Fibroblast of skin of back (primary cell): ENCODE measurements at places on chromosomes 3 and 15.

- no peak for DNase-seq
Observed at GRCh38 chr3:71132995-71133730, 450.4 kb downstream of the FOXP1 start.

DNA sequence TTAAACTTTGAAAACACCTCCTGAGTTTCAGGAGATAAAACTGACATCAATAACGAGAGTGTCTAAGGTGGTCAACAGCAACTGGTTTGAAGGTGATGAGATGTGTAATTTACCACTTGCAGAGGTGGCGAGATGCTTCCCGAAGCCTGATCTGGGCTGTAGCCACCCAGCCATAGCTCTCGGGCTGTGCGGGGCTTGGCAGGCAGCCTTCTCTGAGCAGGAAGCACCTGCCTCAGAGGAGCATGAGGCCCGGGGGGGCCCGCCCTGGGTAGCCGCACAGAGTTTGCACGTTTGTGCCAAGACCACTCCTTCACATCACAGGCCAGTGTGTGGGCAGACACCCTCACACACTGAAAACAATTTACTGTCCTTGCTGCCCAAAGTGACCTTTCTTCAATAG lies 220.3 kb downstream of the CACNA2D3 start:
- no peak for DNase-seq

DNA sequence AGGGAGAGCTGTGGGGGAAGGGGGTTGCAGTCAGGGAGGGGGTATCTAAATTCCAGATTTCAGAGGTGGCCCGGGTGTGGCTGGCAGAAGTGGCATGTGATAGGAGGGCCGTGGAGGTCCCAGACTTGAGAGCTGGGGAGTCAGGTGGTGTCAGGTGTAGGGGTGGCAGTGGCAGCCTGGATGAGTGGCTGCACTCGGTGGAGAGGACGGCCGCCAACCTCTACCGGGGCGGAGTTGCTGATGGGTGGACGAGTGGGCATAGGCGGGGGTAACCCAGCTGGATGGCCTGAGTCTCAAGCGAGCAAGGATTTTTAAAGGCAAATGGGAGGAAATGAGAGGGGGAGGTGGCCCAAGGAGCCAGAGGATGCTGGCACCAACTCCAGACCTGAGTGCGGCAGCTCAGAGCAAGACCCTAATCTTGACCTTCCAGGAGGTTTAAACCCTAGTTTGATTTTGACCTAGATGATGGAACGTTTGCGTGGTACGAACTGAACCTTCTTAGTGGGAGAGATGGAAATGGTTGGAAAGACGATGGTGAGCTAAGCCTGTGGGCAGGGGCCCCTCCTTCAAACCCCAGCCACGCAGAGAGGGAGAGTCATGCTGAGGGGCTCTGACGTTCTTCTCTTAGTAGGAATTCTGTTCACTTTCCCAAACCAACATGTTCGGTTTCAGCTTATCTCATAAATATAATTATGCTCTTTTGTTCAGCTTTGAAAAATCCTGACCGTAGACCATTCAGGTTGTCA lies 8.0 kb downstream of the TRAK1 start:
- no peak for DNase-seq

DNA sequence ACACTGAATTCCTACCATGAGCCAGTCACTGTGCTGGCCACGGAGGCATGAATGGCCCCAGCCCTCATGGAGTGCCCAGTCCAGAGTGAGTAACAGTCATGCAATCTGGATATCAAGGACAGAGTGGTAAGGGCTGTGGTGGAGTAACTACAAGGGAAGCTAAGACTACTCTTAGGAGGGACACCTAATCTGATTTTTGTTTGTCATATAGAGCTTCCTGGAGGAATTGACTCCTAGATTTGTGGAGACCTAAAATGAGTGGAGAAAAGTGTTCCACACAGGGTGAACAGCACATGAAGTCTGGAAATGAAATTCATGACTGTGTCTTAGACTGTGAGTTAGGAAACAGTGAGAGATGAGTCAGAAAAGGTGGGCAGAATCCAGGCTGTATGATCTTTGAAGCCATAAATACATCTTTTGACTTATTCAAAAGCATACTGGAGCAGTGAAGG lies 219.9 kb downstream of the NFKBIZ start:
- DNase-seq, result peak; percentile 53

DNA sequence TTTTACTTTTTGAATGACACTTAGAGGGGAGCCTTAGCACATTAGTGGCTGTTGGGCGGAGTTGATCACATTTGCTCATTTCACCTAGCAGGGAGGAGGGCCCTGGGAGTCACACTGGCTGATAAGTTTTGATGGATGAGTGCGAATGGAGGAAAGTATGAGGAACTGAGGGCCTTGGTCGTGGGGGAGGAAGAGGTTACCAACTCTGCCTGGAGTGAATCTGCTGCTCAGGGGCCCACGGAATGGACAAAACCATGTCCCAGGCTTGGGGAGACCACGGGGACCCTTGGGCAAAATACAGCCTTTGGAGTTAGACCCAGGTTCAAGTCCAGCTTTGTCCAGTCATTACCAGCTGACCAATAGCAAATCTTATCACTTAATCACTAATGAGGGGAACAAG lies 5.1 kb upstream of the FLNB start:
- DNase-seq, result no peak

DNA sequence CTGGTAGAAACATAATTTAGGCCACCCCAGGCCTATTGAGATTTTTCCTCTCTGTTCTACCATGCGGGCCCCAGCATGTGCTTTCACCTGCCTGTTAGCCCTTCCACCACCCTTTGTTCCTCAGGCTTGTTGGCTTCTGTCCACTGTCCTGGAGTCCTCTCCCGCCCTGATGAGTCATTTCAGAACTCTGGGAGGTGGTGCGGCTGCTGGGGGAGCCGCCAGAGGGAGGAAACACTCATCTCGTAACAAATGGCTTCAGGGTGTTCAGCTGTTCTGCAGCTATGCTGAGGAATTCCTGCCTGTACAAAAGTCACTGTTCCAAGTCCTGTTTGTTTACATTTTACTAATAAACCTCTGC lies 36.3 kb downstream of the LRTM1 start:
- peak; percentile 98 for DNase-seq

DNA sequence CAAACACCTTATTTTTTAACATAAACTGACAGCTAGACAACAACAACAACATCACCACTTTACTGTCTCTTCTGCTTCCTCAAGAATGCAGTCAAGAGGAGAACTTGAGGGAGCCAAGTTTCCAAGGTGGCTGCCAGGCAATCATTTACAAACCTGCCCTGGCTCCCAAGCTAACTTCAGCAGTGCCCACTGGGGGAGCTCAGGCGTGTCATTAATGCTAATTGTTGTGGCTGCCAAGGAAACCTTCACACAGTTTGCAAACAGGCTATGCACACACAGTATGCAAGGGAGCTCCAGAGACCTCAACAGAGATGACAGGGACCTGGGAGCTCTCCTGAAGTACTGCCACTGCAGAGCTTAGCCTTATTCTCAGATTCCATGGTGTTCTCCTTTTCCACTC lies 2.1 kb downstream of the DZIP1L start:
- DNase-seq, result no peak

DNA sequence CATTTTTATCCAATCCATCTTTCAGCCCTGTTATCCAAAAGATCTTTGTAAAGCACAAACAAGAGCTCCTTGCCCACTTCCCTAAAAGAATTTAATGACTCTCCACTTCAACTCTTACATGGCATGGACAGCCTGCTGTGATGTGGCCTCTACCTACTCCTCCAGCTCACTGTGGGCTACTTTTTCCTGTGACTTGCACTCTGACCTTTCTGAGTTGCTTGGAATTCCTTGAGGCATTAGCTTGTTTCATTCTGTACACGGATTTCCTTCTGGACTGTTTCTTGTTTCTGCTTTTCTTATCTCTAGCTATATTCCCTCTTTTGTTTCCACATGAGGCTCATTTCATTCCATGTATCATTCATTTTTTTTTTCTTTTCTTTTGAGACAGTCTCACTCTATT lies 15.2 kb downstream of the QTRT2 start:
- DNase-seq, result no peak

GRCh38 chr3:132659000-132659364 lies 627 bp downstream of the ACAD11 start:
- DNase-seq, result no peak

DNA sequence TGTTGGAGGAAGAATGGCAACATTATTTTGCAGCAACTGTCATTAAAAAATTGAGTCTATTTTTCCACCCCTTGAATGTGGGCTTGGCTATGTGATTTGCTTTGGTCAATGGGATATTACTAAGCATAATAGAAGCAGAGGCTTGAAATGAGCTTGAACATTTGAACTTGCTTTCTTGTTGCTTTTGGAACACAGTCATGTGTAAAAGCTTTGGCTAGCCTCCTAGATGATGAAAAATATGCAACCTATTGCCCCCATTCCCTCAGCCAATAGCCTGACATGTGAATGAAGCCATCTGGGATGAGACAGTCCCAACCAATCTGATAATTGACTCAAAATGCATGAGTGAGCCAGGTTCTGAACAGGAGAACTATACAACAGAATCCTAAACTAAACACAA lies 78.4 kb downstream of the PLSCR2 start:
- peak; percentile 25 for DNase-seq

- DNase-seq, result peak; percentile 92
Observed at GRCh38 chr15:92429378-92430068, 35.8 kb downstream of the ST8SIA2 start.

DNA sequence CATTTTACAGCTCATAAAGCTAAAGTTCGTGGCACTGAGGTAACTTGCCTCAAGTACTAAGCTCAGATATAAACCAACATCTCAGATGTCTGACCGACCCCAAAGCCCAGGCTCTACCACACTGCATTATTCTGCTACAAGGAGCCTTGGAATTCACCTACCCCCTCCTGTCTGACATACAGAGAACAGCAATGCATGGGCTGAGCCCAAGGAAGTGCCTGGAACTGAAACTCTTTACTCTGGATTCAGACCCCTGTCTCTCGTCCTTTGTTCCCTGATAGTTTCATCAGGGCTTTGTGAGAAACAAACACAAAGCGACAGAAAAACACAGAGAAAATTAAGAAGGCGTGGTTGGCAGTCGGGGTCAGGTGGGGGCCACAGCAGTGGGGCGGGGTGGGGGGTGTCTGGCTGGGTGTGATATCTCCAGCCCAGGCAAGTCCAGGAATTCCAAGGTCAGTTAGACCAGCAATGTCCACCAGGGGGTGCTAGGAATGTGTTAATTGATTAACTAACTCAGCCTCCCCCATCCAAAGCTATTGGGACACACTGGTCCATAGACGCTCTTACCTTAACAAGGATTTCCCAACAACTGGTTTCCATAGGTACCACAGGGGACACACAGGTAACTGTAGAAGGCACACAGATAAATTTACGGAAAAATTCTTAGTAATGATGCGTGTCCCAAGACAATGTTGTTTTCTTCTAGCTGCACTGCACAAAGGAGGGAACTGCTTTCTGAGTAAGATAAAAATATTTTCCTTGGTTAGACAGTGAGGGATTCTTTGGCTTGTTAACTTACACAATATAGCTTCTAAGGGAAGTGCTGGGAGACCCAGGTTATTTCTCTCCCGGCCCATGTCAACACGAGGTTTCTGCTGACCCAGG lies 18.8 kb upstream of the SSUH2 start:
- DNase-seq, result peak; percentile 68

DNA sequence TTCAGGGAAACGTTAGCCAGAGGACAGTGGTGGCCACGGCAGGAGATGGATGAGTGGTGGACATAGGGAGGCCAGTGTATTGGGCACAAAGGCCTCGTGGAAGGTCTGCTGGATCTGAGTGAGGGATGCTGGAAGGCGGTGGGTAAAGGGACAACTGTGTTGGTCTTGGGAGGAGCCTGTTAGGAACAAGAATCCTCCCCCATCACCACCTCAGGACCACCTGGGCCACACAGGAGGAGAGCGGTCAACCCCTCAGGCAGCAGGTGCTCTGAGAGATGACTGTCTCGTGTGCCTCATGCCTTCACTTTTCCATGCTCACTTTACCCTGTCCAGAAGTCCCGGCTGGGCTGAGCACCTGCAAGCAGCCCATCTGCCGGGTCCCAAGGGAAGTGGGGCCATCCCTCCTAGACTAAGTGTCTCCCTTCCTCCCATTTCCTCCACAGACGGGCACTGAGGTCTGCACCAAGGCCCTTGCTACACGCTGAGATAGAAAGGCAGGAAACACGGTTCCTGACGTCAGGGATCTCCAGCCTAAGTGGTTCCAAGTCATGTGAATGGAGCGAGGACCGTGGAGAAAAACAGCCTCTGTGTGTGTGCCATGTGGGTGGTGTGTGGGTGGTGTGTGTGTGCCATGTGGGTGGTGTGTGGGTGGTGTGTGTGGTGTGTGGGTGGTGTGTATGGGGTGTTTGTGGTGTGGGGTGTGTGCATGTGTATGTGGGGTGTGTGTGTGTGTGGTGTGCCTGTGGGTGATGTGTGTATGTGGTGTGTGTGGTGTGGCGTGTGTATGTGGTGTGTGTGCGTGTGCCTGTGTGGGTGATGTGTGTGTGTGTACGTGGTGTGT lies 47.8 kb upstream of the CTSH start:
- DNase-seq, result no peak

- DNase-seq, result no peak
Observed at GRCh38 chr3:123871946-123872345, 12.2 kb downstream of the MYLK start.

DNA sequence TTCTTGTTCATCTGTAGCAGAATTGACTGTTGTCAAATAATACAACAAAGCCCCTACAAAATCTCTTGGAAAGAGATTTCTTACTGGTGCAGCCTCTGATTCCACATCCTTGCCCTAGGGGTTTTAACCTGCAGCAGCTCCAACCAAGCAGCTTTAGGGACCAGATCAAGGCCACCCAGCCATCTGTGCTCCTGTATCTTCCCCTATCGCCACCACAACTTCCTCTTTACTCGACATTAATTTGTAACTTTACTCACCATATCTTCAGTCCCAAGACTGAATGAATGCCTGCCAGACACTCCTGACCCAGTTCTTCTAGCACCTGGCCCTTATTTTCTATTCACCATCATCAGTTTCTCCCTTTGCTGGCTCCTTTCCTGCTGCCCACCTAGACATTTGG lies 156.6 kb upstream of the IL12A start:
- no peak for DNase-seq

GRCh38 chr3:77039606-77040171 lies at the start of gene ROBO2:
TSS of gene ROBO2 (plus strand) at chr3:77040099. CDS start at chr3:77040786, 687 bp downstream.
- DNase-seq, result peak; percentile 66

GRCh38 chr3:25895443-25895842 lies 105.6 kb downstream of the OXSM start:
- DNase-seq, result peak; percentile 82

GRCh38 chr15:74788042-74788682 lies 6.3 kb downstream of the CSK start:
- DNase-seq, result no peak

DNA sequence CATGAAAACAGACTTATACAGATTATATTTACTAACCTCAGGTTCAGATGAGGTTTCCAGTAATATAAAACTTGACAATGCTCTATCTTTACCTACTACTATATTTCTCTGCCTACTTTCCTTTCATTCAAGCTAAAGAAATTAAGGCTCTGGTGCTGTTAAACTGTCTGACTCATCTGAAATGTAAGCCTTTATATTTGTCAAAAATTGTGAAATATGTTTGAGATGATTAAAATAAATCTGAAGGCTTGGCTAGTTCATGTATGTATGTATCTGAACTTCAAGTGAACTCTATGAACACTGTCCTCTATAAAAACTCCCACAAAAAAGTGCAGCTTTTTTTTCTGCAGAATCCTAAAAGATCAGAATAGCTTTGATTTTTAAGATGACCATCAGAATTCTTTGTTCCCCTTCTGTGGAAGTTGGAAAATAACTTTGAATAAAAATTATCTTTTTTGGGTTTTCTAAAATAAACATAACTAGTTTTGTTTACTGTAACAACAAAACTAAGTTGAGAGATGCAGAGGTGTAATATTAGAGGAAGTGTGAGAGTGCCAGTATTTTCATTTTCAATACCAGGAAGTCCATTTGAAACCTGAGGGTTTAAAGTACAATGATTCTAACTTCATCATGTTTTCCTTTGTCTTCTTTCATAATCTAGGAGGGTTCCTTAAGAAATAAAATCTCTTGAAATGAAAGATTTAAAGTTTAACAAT lies 42.2 kb downstream of the ILDR1 start:
- no peak for DNase-seq
